Urinary bladder (tissue), 4 donors: ENCODE measurements at places on chromosomes 1 and 21. TPM values are rescaled to one million over a fixed set of nuclear protein-coding genes. Genes with fewer than 3 reads are reported as not detected.
A peak's percentile ranks its signal among the peaks of the same experiment; 100 is the strongest.

FLVCR1 gene
- total RNA-seq, result 25.2 TPM

ZNHIT6 gene
- total RNA-seq, result 30.3 TPM

SUSD4 gene
- total RNA-seq, result 6.3 TPM

TNFSF4 gene
- 2.6 TPM for total RNA-seq

DNA sequence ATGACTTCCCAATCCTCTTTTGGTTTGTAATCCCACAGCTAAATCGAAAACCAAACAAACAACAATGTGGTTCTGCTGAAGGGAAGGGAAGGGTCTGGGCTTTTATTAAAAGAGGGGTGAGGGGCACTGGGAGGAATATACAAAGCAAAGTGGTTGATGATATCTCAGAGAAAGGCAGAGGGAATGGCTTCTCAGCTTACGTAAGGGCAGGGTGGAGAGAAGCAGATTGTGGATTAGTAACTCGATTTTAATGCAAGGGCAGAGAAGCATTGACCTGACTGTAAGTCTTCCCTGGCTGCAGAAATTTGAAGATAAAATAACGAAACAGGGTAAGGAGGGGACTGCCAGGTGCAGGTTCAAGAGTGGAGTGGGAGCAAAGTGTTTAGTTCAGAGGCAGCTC is 438.2 kb upstream of the LRRC7 start:
- DNase-seq, result no peak

- DNase-seq, result no peak
Measured at GRCh38 chr1:237769916-237770315, 120.8 kb downstream of the ZP4 start.

- peak; percentile 11 for DNase-seq
Measured at GRCh38 chr1:98538106-98538505, 123.4 kb upstream of the SNX7 start.

DNA sequence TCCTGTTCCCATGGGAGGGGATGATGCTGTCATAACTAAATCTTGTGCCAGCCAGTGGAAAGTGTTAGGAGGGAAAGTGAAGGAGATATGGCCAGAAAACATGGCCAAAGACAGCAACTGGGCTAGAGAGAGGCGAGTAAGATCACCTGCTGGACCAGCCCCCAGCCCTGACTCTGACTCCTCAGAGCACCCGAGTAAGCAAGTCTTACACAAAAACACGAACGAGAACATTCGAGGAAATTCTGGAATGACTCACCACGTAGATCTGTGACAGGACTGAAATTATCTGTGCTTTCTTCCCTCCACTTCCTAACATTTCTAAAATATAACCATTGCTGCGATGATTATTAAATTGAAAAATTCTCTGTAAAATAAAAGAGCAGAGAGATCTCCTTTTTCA is 9.2 kb downstream of the ZNF496 start:
- DNase-seq, result no peak

DNA sequence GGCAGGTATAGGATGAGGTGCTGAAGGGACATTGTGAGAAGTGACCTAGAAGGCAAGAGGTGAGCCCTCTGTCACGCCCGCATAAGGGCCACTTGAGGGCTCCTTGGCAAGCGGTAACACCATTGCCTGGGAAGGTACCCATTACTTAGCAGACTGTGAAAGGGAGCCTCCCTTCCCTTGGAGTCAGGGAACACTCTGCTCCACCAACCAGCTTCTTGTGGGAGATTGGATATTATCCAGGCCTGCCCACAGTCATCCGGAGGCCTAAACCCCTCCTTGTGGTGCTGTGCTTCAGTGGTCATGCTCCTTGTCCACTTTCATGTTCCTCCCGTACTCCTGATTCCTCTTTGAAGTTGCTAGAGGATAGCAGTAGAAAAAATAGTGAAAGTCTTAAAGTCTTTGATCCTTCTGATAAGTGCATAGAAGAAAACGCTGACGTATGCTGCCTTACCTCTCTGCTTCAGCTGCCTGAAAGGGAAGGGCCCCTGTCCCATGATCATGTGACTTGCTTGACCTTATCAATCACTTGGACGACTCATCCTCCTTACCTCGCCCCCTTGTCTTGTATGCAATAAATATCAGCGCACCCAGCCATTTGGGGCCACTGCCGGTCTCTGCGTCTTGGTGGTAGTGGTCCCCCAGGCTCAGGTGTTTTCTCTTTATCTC is 16.0 kb downstream of the RBBP4 start:
- DNase-seq, result no peak

DNA sequence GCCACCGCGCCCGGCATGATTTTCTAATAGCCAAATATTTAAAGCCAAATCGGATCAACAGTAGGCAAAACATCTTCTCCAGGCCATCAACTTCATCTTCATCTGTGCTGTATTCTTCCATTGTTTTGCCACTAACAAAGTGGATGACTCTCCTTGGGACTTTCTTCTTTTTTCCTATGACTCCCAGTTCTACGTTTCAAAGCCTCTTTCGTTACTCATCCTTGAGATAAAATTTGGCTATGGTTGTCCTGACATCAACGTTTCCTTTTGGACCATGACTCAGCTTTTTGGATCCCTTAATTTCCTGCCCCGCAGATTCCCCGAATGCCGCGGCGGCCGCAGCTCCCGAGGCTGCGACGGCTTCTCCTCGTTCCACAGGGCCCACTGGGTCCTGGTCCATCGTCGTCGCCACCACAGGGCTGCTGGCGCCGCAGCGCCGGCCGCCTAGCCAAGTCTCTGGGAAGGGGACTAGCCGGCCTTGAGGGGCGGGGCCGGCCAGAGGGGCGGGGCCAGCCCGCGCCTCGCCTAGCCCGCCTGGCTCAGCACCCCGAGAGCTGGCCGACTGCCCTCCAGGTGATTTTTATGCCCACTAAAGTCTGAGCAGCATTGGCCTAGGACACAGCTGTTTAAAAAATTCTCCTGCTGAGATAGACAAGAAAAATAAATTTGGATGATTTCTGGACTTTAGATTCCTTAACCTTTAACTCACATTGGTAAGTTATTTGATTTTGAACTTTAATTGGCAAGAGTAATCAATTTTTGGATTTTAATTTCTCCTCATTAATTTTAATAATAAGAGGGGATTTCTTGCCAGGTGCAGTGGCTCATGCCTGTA is 93.9 kb downstream of the ADCY10 start:
- DNase-seq, result no peak

DNA sequence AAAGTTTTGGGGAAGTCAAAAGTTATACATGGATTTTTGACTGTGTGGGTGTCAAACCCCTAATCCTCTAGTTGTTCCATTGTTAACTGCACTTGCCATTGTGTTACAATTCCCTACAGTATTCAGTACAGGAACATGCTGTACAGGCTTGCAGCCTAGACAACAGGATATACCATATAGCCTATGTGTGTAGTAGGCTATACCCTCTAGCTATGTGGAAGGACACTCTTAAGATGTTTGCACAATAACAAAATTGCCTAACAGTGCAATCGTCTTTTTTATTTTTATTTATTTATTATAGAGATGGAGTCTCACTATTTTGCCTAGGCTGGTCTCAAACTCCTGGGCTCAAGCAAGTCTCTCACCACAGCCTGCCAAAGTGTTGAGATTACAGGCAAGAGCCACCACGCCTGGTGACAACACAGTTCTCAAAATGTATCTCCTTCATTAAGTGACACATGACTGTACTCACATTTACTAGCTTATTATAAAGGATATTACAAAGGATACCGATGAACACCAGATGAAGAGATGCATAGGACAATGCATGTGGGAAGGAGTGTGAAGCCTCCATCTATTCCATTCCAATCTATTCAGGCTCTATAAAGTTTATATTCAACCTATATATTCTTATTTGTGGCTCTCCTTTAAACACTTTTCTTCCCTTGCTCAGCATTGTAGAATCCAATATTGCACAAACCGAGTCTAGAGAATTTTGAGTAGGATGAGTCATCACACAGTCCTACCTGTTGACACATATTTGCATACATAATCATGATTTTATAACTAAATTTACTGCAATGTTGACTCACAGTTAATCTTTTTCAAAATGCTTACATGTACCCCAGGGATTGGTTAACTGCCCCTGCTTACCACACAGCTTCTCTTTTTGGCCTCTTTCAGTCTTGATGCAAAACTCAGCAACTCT is 28.4 kb upstream of the CEP350 start:
- no peak for DNase-seq

DNA sequence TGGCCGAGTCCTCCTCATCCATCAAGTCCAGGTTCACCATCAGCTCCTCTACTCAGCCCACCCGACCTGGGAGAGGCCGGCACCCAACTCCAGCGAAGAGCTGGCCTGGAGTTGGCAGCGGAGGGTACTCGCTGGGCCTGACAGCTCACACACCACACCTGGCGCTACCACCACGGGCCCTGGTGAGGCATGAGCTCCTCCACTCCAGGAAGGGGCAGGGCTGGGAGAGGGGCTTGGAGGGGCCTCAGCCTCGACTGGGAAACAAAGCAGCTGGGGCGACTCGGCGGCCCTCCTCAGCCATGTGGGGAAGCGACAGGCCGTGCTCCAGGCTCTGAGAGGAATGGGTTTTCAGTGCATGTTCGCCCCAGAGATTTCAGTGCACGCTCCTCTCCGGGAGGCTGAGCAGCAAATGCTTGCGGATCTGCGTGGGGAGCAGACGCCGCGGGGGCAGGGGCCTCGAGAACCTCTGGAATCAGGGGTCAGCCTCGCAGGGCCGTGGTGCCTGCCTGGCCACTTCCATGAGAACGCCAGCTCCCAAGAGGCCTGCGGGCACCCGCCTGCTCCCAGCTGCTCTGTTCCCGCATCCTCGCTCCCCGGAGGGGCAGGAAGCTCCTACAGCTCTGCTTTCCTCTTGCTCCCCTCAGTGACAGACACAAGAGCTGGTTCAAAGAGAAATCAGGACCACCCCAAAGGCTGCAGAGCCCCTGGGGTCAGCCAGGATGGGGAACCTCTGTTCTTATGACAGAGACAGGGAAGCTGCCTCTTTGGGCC is 18.9 kb upstream of the GPR153 start:
- DNase-seq, result no peak

GRCh38 chr1:94925004-94925403 is 1.9 kb downstream of the CNN3 start:
- DNase-seq, result no peak

GRCh38 chr1:232780354-232780753 is 24.9 kb upstream of the MAP10 start:
- no peak for DNase-seq

DNA sequence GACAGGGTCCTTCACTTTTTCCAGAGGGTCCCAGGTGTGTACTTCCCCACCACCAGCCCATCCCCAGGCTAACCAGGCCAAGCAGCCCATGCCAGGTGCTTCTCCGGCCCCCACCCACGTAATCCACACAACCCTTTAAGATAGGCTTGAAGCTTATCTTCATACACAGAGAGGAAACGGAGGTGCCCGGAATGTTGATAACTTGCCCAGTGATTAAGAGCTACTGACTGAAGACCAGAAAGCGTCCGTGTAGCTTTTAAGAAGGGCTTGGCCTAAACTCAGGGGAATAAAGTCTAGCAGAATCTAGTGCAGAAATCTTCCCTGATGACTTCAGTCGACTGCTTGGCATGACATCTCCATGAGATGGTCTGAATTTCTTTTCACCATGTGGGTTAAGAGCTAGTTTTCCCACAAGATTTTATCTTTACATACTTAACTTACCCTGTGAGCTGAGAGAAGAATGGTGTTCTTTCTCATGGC is 138.7 kb downstream of the GALNT2 start:
- DNase-seq, result no peak

GRCh38 chr21:18522181-18522972 is 118.8 kb upstream of the TMPRSS15 start:
- peak; percentile 15 for DNase-seq

DNA sequence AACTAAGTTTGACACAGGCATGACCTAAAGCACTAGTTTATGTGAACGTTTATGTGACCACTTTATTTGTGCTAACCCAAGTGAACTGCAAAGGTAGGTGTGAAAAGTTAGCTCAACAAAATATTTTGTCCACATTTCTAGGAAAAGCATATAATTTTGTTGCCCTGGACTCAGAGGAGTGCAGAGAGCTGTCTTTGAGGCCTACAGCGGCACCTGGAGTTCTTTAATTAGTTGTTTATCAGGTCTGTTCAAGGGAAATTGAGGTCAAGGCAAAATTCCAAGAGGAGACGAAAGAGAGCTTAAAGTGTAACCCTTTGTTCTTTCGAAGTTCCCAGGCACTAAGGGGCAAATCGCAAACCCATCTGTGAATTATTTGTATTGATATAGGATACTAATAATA is 1.3 kb downstream of the GIPC2 start:
- DNase-seq, result no peak
